SJSA1 (cell line): ENCODE measurements at places on chromosomes 4 and X. TPM values are rescaled to one million over a fixed set of nuclear protein-coding genes. Genes with fewer than 3 reads are reported as not detected.

DNA sequence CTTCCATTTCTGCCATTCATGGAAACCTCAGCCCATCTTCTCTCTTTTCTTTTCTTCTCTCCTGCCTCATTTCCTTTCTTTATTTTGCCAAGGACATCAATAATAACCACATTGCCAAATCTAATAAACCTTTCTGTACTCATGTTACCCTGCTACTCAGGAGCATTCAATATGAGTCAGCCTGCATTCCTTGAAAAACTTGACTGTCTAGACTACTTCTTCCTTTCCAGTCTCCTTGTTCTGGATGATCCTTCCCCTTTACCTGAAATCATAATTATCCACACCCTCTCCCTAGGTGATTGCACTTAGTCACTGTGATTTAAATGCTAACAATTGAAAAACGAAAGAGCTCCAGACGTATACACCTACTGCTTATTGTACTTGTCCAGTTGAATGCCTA lies 253.2 kb upstream of the CENPE start:
- no peak overlapping the region for H3K4me3 ChIP-seq
- H3K36me3 ChIP-seq, result no peaks in the 10 kb centered on the region

DNA sequence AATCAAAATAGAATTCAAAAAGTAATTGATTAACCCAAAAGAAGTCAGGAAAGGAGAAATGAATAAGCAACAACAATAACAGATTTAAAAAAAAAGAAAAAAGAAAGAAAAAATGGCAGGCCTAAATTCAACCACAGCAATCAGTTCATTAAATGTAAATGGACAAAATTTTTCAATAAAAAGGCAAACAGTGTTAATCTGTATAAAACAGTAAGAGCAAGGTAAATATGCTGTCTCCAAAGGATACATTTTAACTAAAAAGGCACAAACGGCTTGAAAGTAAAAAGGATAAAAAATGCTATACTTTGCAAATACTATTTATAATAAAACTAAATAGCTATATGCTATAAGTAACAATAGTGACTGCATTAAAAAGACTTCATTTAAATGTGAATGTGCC lies 582.0 kb downstream of the SPRY1 start:
- no peak overlapping the region for H3K4me3 ChIP-seq
- H3K27ac ChIP-seq, result no peak overlapping the region
- DNase-seq, result no peak
- no peaks in the 10 kb centered on the region for H3K27me3 ChIP-seq

DNA sequence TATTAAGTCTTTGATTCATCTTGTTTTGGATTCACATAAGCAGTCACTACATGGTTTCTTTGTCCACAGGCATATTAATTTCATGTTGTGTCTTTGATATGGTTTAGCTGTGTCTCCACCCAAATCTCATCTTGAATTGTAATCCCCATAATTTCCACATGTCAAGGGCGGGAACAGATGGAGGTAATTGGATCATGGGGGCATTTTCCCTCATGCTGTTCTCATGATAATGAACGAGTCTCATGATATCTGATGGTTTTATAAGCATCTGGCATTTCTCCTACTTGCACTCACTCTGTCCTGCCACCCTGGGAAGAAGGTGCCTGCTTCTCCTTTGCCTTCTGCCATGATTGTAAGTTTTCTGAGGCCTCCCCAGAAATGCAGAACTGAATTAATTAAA lies 1811.2 kb upstream of the PCDH10 start:
- H3K4me3 ChIP-seq, result no peak overlapping the region
- no peak for DNase-seq
- no peaks in the 10 kb centered on the region for H3K4me1 ChIP-seq
- no peaks in the 10 kb centered on the region for H3K27me3 ChIP-seq

- H3K36me3 ChIP-seq, result no peaks in the 10 kb centered on the region
- no peak overlapping the region for H3K4me3 ChIP-seq
- H3K27ac ChIP-seq, result no peak overlapping the region
- peaks cover 7% of the 10 kb centered on the region for H3K4me1 ChIP-seq
- DNase-seq, result peak; percentile 50
Observed at GRCh38 chrX:14673764-14674163, 144.4 kb downstream of the GLRA2 start.

The ENPP6 gene
- total RNA-seq, result not detected in 2 replicates

- H3K27me3 ChIP-seq, result no peaks in the 10 kb centered on the region
- peak overlapping the region; percentile 73 for H3K27ac ChIP-seq
- no peak for DNase-seq
Observed at GRCh38 chrX:13283512-13283911, 36.3 kb downstream of the ATXN3L start.

DNA sequence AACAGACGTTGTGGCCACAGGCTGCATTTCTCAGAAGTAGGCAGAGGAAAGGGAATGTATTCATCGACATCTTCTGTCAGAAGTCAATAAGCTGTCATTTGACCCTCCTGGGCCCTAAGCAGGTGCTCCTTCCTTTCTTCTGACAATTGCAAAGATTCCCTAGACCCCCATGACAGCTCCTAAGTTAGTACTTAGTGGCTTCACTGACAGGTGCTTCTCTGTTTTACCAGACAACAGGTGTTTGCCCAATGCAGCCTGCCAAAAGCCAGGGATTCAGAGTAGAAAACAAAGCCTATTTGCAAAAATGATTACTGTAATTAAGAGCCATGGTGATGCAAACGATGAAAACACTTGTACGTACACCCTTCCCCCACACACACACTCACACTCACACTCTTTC lies 7.5 kb upstream of the FGF5 start:
- peaks cover 25% of the 10 kb centered on the region for H3K4me1 ChIP-seq
- H3K27me3 ChIP-seq, result no peaks in the 10 kb centered on the region
- DNase-seq, result no peak
- H3K36me3 ChIP-seq, result no peaks in the 10 kb centered on the region
- H3K27ac ChIP-seq, result no peak overlapping the region

GRCh38 chr4:88211473-88212252 lies 53.2 kb upstream of the ABCG2 start:
- no peaks in the 10 kb centered on the region for H3K36me3 ChIP-seq
- no peak for DNase-seq
- H3K4me3 ChIP-seq, result no peak overlapping the region
- H3K27me3 ChIP-seq, result no peaks in the 10 kb centered on the region
- H3K27ac ChIP-seq, result no peak overlapping the region
- no peaks in the 10 kb centered on the region for H3K4me1 ChIP-seq

- no peak overlapping the region for H3K4me3 ChIP-seq
- no peaks in the 10 kb centered on the region for H3K27me3 ChIP-seq
- H3K4me1 ChIP-seq, result no peaks in the 10 kb centered on the region
- no peaks in the 10 kb centered on the region for H3K36me3 ChIP-seq
- H3K27ac ChIP-seq, result no peak overlapping the region
Observed at GRCh38 chrX:23344238-23344903, 9.7 kb downstream of the PTCHD1 start.

The TCEAL7 gene
- not detected in 2 replicates for total RNA-seq

- no peak for DNase-seq
- H3K4me3 ChIP-seq, result no peak overlapping the region
- H3K27ac ChIP-seq, result no peak overlapping the region
- peaks cover 15% of the 10 kb centered on the region for H3K27me3 ChIP-seq
Observed at GRCh38 chr4:153787575-153787974, 1.3 kb downstream of the SFRP2 start.

The CASK gene
- 15.8 and 25.2 TPM in 2 replicates for total RNA-seq

DNA sequence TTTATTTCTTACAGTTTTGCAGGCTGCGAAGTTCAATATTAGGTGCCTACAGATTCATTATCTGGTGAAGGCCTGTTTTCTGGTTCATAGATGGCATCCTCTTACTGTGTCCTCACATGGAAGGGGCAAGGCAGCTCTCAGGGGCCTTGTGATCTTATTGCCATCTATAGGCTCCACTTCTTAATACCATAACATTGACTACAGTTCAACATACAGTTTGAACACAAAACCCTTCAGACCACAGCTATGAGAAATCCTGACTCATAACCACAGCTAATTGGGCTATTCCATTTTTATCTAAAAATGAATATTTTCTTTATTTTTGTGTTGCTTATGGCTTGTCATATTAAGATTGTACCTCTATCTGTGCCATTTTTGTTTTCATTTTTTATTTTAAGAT lies 72.3 kb downstream of the STAG2 start:
- H3K4me1 ChIP-seq, result no peaks in the 10 kb centered on the region; the same call in 1 of the 2 replicates
- H3K4me3 ChIP-seq, result no peak overlapping the region
- H3K27ac ChIP-seq, result no peak overlapping the region
- peaks cover 9% of the 10 kb centered on the region; the same call in 1 of the 2 replicates for H3K36me3 ChIP-seq
- H3K27me3 ChIP-seq, result no peaks in the 10 kb centered on the region

The PAGE1 gene
- total RNA-seq, result not detected in 2 replicates

The ABHD18 gene
- total RNA-seq, result 6.9 and 7.1 TPM in 2 replicates

GRCh38 chrX:19672222-19672812 lies 157.0 kb upstream of the MAP3K15 start:
- no peaks in the 10 kb centered on the region for H3K27me3 ChIP-seq
- H3K4me1 ChIP-seq, result peaks cover 38% of the 10 kb centered on the region
- no peak overlapping the region for H3K27ac ChIP-seq
- no peaks in the 10 kb centered on the region for H3K36me3 ChIP-seq

GRCh38 chrX:53256446-53257041 lies 24.8 kb downstream of the IQSEC2 start:
- no peaks in the 10 kb centered on the region for H3K27me3 ChIP-seq

DNA sequence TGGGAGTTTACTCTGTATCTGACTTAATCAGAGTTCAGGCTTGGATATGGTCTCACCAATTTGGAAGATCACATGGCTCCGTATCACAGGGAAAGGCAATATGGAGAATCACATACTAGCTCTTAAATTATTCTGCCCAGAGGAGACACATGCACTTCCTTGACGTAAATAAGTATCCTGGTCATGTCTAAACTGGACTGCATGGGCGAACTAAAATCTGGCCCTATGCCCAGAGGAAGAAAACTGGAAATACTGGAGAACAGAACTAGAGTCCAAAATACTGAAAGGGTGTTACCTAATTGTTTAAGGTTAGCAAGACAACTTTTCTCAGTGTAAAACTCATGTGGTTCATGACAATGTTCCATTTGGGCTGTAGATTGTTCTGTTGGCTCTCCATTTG lies 832.3 kb downstream of the RAB28 start:
- H3K4me1 ChIP-seq, result no peaks in the 10 kb centered on the region
- H3K36me3 ChIP-seq, result no peaks in the 10 kb centered on the region
- H3K27me3 ChIP-seq, result 0 out of 2 replicates have a peak, but pooled peaks cover 2% of the 10 kb centered on the region

The RNF128 gene
- not detected in 2 replicates for total RNA-seq

The SATL1 gene
- 0.18 TPM in 1 of 2 replicates, not detected in the other for total RNA-seq

DNA sequence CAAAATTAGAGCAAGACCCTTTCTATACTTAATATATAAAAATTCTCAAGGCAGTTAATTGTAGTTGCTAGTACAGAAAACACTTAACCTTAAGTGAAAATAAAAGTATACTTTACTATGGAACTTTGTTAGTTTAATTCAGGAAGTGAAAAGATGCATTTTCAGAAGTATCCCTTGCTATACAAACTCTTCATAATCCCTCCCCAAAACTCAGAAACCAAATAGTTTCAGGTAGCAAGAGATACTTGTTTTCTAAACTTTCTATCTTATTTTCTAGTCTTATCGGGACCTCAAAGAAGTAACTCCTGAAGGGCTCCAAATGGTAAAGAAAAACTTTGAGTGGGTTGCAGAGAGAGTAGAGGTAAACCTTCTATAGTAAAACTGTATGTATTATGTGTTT lies 14.3 kb downstream of the PAICS start:
- H3K4me1 ChIP-seq, result no peaks in the 10 kb centered on the region
- peaks cover 92% of the 10 kb centered on the region for H3K36me3 ChIP-seq
- H3K27me3 ChIP-seq, result no peaks in the 10 kb centered on the region; the same call in 1 of the 2 replicates
- H3K27ac ChIP-seq, result no peak overlapping the region
- no peak for DNase-seq
- H3K4me3 ChIP-seq, result no peak overlapping the region

The CT55 gene
- not detected in 2 replicates for total RNA-seq

DNA sequence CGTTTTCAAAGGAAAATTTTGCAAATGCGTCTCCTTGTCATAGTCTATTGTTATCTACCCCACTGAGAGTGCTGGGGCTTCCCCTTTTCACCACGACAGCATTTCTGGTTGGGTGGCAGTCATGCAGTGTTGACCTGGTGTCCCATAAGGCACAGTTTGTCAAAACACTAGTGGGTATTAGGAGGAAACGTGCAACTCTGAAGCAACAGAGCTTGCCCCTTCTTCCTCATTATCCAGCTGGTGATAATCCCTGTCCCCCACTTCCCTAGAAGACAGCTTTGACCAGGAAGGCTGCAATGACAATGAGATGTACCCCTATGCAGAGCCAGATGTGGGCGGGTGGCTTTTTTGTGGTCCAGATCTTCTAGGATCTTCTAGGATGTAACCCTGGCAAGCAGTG lies 1.8 kb downstream of the TBC1D1 start:
- H3K4me1 ChIP-seq, result no peaks in the 10 kb centered on the region
- H3K4me3 ChIP-seq, result no peak overlapping the region
- H3K36me3 ChIP-seq, result no peaks in the 10 kb centered on the region
- H3K27ac ChIP-seq, result no peak overlapping the region

The GAGE12H gene
- total RNA-seq, result not detected in 2 replicates

The ARHGAP36 gene
- total RNA-seq, result not detected in 2 replicates

DNA sequence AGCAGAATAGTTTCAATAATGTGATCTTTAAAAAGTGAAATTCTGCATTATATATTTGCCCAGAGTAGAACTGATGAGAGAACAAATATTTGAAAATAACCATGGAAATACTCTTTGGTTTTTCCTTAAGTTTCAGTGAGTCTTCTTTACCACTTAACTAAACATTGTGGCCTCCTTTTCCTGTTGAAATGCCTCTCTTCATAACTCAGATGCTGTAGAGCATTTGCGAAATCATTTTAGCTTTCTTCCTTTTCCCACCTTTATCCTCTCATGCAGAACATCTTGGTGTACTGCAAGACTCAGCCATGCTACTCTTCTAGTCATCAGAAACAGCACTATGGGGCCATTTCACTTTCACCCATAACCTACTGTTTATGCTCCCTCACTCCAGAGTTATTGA lies 48.2 kb downstream of the CASK start:
- no peak for DNase-seq
- no peaks in the 10 kb centered on the region for H3K36me3 ChIP-seq
- H3K4me1 ChIP-seq, result no peaks in the 10 kb centered on the region
- no peak overlapping the region for H3K27ac ChIP-seq

DNA sequence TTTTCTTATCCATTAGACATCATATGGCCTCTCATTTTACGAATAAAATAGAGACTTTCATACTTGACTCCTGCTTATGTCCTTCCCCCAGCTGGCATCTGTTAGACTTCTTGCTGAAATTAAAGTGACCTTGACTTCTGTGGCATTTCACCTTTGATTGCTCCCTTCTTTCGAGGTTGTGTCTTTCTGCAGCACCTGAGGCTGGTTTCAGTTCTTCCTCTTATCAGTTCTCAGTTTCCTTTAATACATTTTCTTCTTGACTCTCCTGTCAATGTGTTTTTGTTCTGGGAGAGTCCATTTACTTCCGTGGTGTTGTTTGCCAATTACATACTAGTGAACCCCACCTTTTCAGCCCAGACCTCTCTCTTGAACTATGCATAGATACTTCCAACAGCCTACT lies 81.6 kb downstream of the RBPJ start:
- no peaks in the 10 kb centered on the region for H3K4me1 ChIP-seq
- H3K27me3 ChIP-seq, result no peaks in the 10 kb centered on the region
- peaks cover 11% of the 10 kb centered on the region for H3K36me3 ChIP-seq
- H3K4me3 ChIP-seq, result no peak overlapping the region
- DNase-seq, result no peak
- no peak overlapping the region for H3K27ac ChIP-seq

GRCh38 chr4:170698334-170698733 lies 608.6 kb upstream of the AADAT start:
- H3K27ac ChIP-seq, result no peak overlapping the region
- H3K4me3 ChIP-seq, result no peak overlapping the region
- no peaks in the 10 kb centered on the region for H3K36me3 ChIP-seq
- no peak for DNase-seq
